DMS153 (cell line): ENCODE measurements at places on chromosomes 5 and 9.

DNA sequence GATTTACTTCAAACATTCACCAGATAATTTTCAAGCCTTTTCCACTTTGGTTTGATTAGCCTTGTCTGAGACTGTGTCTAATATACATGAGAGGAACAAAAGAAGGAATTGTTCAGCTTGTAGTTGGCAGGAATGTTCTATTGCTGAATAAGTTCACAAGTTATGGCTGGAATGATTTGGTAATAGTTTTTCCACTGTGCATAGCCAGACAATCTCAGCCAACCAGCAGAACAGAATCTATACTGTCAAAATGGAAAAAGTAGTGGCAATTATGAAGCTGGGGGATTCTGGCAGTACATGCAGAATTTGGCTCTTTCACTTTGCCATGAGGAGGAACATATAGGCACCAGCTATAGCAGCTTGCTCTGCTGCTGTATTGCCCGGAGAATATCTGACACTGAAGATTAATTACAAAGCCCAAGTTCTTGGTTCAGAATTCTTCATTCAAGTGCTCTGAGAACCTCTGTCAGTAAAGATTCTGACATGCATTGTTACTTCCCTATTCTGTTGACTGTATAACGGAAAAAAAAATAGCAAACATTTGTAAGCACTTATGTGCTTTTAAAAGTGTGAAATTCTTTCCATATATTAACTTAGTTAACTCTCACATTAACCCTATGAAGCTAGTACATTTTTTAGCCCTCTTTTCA is 150.6 kb downstream of the PRR16 start:
- DNase-seq, result no peak

DNA sequence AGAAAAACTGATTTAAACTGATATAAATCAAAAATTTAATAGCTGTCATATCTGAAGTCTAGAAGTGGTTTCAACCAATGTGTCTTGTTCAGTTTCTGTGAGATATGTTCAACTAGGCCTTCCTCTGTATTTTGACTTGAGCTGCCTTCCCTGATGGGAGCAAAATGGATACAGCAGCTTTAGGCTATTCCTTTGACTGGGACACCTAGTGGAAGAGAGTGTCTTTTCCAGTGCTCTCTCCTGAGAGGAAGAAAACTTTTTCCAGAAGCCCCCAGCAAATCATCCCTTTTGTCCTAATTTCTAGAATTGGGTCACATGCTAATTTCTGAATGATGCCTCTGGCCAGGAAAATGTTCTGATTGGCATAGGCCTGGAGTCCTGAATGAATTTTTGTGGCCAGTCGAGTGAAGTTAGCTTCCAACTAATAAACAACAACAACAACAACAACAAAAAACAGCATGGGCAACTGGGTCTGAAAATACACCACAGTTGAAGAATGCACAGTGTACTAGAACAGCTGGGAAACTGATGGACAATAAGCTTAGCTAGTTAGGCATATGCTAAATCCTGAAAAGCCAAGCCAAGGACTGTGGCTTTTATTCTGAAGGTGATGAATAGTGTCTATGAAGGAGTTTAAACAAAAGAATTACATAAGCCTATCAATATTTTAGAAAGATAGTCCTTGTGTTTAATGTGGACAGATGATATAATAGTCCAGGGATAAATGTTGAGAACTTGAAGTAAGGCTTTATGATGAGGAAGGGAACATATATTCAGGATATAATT is 125.7 kb downstream of the FBN2 start:
- no peak for DNase-seq

DNA sequence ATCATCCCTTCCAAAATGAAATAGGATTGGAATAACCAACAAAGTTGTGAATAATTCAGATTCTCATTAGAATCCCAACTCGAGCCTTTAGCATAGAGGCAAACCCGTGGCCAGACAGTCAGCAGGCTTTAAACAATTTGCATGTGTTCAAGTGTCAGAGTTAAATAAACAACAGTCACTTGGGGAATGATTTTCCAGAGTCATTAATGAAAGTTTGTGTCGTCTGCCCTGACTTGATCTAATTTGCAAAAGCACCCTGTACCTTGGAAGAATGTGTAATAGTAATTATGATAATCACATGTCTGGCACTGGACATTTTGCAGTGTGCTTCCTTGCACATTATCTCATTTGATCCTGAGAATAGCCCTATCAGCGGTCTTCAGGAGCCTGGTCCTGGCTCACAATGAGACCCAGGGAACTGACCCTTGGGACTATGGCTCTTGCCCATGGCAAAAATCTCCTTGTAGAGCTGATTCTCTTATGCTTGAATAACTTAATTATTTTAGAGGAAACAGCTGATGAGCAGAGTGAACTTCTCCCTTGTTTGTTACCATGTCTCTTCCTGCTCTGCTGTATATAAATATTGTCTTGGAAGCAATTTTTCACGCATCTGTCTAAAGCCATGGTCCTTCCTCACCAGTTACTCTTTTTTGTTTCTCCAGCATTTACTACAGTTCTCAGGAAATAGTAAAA is 272.7 kb downstream of the NR3C1 start:
- no peak for DNase-seq

DNA sequence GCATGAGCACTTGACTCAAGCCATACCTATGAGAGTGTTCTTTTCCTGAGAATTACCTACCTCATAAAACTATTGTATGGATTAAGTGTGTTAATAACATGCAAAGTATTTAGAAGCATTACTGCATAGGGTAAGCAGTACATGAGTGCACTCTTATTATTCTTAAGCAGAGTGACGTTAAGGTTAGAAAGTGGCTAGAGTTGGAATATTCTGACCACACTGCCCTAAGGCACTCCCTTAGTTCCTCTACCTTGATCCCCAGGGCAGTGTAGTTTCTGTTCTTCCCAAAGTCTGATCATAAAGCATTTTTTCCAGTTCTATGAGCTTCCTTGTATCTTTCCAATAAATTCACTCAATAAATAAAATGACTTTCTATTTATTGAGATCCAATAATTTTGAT is 189.2 kb downstream of the PCSK1 start:
- DNase-seq, result no peak

DNA sequence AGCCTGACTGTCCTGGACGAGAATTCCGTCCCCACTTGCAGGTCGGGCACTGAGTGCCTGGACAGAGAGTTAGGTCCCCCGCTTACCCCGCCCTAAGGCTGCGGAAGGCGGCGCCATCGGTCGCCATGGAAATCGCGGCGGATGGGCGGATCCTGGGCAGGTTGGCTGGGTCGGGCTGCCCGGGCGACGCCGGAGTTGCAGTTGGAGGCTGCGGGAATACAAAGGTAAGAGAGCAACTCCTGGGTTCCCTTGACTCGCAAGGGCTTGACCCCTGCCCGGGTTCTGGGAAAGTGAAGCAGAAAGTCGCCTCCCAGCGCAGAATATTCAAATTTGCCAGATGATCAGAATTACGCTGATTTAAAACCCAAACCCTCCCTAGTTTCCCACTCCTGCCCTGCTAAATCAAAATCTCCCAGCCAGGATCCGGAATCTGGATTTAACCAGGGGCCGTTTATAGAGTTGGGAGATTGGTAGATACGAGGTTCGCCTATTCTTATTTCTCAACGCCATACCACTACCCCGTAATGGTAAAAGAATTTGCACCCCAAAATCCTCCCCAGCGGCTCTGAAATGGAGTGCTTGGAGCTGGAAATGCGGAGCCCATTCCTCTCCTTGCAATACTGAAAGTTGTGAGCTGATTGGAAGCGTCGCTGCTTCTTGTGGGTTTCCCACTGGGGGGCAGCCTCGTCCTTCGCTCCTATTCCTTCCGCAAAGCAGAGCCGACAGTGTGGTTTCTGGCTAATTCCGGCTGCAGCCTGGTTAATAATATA is 156.4 kb upstream of the RASEF start:
- DNase-seq, result peak; percentile 87
